Occipital lobe (tissue), 3 donors: ENCODE measurements at places on chromosomes 3 and 15. TPM values are rescaled to one million over a fixed set of nuclear protein-coding genes. Genes with fewer than 3 reads are reported as not detected.

Gene ZPLD1
- total RNA-seq = not detected

Gene PLOD2
- total RNA-seq = 22.6 TPM

Gene SLC12A8
- total RNA-seq = 2.7 TPM

Gene CDCP1
- 0.62 TPM for total RNA-seq

Gene CFAP100
- 2.0 TPM for total RNA-seq

Gene ST3GAL6
- total RNA-seq = 35.6 TPM

Gene CHRD
- 11.4 TPM for total RNA-seq

Gene ITIH1
- 0.94 TPM for total RNA-seq

Gene CA12
- 8.7 TPM for total RNA-seq

Gene CYP11A1
- total RNA-seq = not detected

Gene IL17RE
- total RNA-seq = not detected

Gene HEXA
- total RNA-seq = 34.8 TPM

Gene FGF12
- 187 TPM for total RNA-seq

Gene TEX55
- total RNA-seq = not detected

Gene NR2E3
- 0.16 TPM for total RNA-seq

Gene TMCO5A
- not detected for total RNA-seq

Gene GOLGA8S
- not detected for total RNA-seq

Gene DPPA2
- not detected for total RNA-seq

Gene UROC1
- not detected for total RNA-seq

Gene CNTN6
- 4.7 TPM for total RNA-seq

Gene CELF6
- 6.7 TPM for total RNA-seq

Gene SPG11
- total RNA-seq = 88.6 TPM

Gene SOX14
- total RNA-seq = not detected

Gene SNTN
- total RNA-seq = not detected

Gene ACTRT3
- total RNA-seq = 3.3 TPM

Gene SLC22A14
- 0.31 TPM for total RNA-seq

Gene TMA7
- total RNA-seq = 61.3 TPM

Gene PRR20G
- total RNA-seq = not detected

Gene SETMAR
- total RNA-seq = 41.5 TPM
